Stimulated activated CD4-positive, alpha-beta T cell treated with anti-CD3 and anti-CD28 coated beads, Interleukin-15, amount 100 ng/mL, for 1 hour (primary cell): ENCODE measurements at places on chromosomes 7 and 10.

DNA sequence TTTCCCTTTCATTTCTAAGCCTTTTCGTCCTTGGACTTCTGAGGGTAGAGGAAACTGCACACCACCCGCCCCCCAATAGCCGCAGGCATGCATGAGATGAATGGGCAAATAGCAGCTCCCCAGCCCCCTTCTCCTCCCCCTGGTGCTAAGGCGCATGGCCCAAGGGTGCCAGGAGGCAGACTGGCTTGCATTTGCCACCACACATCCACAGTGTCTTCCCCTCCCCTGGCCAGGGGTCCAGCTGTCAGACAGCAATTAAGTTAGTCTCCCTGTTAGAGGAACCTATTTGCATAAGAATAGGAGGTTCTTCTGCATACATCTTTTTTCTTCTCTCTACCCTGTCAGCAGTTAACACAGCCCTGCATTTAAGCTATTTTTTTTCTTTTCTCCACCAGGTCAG lies 20.2 kb downstream of the TOMM7 start:
- DNase-seq = no peak

DNA sequence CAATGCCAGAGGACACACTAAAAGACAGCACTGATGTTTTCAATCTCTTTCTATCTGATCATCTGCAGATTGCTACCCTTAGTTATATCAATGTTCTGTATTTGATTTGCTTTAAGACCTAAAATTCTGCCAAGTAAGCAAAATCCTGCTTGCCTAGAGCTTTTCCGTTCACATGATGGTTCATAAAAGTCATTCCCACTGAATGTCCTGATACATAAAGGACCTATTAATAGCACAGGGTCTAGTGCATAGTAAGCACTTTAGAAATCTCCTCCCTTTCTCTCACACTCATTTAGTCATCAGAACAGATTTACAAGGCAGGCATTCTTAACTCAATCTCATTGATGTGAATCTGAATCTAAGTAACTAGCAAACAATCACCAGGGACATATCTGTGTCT lies 68.8 kb downstream of the PCGF5 start:
- no peak for DNase-seq

- DNase-seq = no peak
These were observed 142.1 kb downstream of the SLC25A13 start for GRCh38 chr7:96179837-96180236.

- no peak for DNase-seq
These were observed 181.3 kb downstream of the CDK14 start for GRCh38 chr7:90777465-90777864.

GRCh38 chr7:114631249-114631822 lies 216.7 kb downstream of the FOXP2 start:
- no peak for DNase-seq

DNA sequence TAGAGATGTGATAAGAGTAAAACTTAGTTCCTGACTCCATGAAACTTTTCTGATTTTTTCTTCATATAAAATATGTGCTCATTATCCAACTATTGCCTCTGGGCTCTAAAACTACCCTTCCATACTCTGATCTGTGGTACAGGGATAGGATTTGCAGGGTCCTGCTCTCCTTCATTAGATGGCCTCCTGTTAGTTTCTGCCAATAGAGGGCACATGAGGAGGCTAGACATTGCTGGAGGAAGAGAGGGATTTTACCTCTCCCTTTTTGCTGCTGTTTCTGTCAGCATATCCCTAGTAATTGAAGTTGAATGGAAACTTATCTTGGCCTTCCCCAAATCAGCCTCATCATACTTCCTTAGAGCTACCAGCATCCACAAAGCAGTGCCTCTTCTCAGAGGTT lies 269.4 kb downstream of the NXPH1 start:
- DNase-seq = no peak

DNA sequence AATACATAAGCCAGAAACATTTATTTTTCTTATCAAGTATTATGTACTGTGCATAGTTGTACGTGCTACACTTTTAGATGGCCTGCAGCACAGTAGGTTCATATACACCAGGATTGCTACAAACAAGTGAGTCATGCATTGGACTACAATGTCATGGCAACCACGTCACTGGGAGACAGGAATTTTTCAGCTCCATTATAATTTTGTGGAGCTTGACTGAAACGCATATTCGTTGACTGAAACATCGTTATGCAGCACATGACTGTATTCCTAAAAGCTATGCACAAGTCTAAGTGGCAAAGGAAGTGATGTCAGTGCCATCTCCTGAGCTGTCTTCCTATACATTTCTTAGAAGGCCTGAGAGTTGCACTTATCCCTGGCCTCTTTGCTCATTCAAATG lies 871.8 kb downstream of the IPMK start:
- DNase-seq = no peak
